ENCODE measurements at places on chromosomes 11 and 22.

GRCh38 chr11:9834291-9834690 is 170.4 kb downstream of the SWAP70 start:
- no peak for DNase-seq

GRCh38 chr22:39353346-39353745 is 3.6 kb downstream of the SYNGR1 start:
- DNase-seq = no peak

- DNase-seq = no peak
Measured at GRCh38 chr11:124511745-124512144, 31.7 kb downstream of the OR8B12 start.

DNA sequence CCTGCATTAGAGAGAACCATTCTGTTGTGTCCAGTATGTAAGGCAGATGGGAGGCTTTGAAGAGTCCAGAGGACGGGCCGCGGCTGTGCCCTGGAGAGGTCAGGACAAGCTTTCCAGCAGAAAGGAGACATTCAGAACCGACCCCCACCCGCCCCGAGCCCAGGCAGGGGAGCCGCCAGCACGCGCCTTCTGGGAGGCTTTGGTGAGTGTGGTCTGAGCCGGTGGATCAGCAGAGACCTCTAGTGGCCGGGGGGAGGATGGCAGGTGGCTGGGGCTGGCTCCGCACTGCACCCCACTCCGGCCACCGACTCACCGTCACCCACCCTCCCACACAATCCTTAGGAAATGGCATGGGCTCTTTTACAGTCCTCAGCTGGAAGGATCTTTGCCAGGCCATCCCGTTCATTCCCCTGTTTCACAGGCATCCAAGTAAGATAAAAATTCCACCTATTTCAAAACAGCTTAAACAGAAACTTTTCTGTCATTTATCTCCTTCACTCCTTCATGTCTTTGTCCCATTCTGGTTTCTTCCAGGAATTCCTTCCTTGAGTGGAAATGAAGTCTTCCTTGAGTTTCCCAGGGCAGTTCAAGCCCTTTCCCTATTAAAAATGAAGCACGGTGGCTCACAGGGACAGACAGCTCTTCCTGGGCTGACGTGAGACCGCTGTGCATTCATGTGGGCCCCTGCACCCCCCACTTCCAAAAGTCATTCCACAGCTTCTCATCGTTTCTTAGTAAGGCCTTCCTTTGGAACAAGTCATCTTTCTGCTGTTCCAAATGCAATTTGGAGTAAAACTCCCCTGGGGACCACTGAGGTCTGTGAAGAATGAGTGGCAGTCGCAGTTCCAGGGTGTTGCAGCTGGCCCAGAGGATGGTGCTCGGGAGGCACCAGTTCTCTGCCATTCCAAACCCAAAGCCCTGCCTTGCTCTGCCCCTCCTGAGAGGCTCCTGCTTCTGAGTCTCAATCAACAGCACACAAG is 91.0 kb downstream of the FEZ1 start:
- DNase-seq = peak; percentile 49

GRCh38 chr11:12678092-12678491 is 3.9 kb downstream of the TEAD1 start:
- DNase-seq = no peak

- DNase-seq = no peak
Measured at GRCh38 chr11:59756845-59757244, 1.7 kb downstream of the STX3 start.
